Activated naive CD8-positive, alpha-beta T cell treated with anti-CD3 and anti-CD28 coated beads, Interleukin-2, amount 10 ng/mL, durations not matched to agents 7 days and 5 days (primary cell): ENCODE measurements at places on chromosomes 12 and 14. TPM values are rescaled to one million over a fixed set of nuclear protein-coding genes. Genes with fewer than 3 reads are reported as not detected.

DNA sequence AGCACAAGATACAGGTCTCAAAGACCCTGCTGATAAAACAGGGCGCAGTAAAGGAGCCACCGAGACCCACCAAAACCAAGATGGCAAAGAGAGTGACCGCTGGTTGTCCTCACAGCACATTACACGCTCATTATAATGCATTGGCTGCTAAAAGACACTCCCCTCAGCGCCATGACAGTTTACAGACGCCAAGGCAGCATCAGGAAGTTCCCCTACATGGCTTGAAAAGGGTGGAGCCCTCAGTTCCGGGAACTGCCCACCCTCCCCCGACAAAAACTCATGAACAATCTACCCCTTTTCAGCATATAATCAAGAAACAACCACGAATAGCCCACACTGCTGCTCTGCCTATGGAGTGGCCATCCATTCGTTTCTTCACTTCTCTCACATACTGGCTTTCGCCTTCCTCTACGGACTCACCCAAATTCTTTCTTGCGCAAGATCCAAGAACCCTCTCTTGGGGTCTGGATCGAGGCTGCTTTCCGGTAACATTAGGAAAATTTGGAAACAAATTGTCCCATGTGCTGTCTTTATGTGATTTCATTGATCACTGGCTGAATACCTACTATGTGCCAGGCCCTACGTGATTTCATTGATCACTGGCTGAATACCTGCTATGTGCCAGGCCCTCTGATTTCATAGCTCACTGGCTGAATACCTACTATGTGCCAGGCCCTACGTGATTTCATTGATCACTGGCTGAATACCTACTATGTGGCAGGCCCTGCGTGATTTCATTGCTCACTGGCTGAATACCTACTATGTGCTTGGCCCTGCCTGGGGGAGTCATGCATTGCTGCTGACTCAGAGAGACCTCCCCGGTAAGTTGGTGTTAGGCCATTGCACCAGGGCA is 126.4 kb downstream of the PIWIL1 start:
- no peak for DNase-seq

GRCh38 chr14:105091517-105092170 is 26.4 kb upstream of the GPR132 start:
- DNase-seq, result peak; percentile 48

- no peak for DNase-seq
Observed at GRCh38 chr14:76320486-76320885, 55.5 kb upstream of the ESRRB start.

GRCh38 chr12:48003226-48004052 is 837 bp downstream of the COL2A1 start:
- peak; percentile 44 for DNase-seq

Gene ANKRD33
- total RNA-seq, result not detected
